ENCODE measurements at places on chromosomes 1 and 21.

- DNase-seq = no peak
Measured at GRCh38 chr1:61654067-61654466, 70.9 kb downstream of the TM2D1 start.

- no peak for DNase-seq
Measured at GRCh38 chr1:201184307-201185122, 6.1 kb upstream of the IGFN1 start.

DNA sequence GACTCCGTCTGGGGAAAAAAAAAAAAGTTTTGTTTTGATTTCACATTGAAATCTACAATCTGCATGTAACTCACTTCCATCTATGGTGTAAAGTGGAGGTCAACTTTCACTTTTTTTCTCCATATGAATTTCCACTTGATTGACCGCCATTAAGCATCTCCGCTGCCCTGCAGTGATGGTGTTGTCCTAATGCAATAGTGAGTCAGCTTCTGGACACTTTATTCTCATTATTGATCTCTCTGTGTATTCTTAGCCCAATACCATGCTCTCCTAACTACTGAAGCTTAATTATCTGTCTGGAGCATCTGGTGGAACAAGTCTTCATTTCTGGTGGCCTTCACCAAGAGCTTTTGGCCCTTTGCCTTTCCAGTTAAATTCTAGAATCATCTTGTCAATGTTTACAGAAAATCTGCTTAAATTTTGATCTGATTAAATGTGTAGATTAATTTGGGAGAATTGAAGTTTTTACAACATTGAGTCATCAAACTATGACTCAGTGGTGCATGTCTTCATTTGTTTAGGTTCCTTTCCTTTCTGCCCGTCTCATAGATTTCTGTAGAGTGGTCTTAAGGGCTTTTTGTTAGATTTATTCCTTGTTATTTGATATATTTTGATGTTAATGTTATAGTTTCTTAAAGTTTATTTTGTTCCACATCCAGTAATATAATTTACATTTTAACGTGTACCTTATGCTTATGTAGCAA is 181.5 kb downstream of the PRDM2 start:
- no peak for DNase-seq

DNA sequence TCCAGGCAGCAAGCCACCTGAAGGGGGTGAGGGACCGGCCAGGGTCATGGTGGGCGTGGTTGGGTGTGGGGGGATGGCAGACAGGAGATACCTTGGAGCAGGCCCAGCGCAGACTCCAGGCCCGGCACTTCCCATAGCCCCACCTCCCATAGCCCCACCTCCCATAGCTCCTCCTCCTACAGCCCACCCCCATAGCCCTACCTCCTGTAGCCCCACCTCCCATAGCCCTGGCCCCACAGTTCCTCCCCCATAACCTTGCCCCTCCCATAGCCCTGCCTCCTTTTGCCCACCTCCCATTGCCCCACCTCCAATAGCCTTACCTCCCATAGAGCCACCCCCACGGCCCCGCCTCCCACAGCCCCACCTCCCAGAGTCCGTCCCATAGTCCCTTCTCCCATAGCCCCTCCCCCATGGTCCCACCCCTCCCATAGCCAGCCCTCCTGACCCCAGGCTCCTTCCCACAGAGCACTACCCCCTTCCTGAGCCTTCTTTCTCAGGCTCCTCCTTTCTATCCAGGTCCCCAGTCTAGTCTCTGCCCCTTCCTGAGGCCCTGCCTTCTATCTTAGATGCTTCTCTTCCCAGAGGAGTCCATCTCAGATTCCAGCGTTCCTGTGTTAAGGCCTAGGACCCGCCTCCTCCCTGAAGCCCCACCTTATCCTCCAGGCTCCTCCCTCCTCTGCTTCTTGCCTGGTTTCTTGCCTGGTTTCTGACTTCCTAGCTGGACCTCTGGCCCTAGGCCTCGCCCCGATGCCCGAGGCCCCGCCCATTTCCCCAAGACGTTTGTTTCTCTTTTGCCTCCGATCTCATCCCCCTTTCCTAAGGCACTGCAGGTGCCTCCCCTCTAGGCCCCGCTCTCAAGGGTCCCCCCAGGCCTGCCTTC is 46.8 kb downstream of the PTPRU start:
- no peak for DNase-seq

- DNase-seq = no peak
Measured at GRCh38 chr1:185996211-185996610, 262.0 kb downstream of the HMCN1 start.

GRCh38 chr1:77143529-77144121 is 75.6 kb downstream of the PIGK start:
- no peak for DNase-seq

GRCh38 chr1:20491866-20492265 is 5.9 kb upstream of the CAMK2N1 start:
- no peak for DNase-seq

GRCh38 chr1:200888349-200888838 is 6.3 kb upstream of the INAVA start:
- DNase-seq = peak; percentile 72

GRCh38 chr1:31020007-31020790 is 45.3 kb downstream of the PUM1 start:
- DNase-seq = no peak

- no peak for DNase-seq
Measured at GRCh38 chr21:45207839-45208626, 79.7 kb downstream of the POFUT2 start.

GRCh38 chr1:233151861-233152260 is 143.7 kb downstream of the PCNX2 start:
- no peak for DNase-seq

DNA sequence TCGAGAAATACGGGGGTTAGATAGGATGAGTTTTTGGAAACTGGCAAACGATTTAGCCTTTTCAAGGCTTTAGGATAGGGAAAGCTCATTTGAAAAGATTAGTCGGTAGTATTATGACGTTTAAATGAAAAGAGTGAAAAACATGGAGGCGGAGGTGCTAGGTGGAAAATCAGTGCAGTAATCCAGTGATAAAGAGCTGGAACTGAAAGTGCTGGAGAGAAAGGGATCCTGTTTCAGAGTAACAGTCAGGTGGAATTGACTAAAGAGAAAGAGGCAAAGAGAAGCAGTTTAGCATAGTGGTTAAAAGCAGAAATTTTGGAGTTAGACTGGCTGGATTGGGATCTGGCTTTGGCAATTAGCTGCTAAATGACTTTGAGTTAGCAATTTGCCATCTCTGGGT is 945 bp downstream of the WDR3 start:
- DNase-seq = no peak

DNA sequence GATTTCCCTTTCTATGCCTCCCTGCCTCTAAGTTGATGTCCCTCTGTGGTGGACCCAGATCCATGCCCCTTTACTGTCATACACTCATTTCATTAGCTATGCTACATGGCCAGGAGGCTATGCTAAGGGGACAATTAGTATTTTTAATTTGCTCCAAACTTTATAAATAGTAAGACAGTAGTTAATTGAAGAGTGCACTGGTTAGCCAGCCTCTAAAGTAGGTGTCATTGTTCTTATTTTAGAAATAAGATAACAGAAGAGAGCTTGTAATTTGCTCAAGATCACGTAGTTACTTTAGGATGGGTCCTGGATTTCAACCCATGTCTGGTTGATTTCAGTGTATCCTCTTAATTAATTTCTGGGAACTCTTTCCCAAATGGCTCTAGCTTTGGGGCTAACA is 29.4 kb upstream of the GNG12 start:
- no peak for DNase-seq

GRCh38 chr1:222224636-222225315 is 323.1 kb downstream of the HHIPL2 start:
- no peak for DNase-seq

DNA sequence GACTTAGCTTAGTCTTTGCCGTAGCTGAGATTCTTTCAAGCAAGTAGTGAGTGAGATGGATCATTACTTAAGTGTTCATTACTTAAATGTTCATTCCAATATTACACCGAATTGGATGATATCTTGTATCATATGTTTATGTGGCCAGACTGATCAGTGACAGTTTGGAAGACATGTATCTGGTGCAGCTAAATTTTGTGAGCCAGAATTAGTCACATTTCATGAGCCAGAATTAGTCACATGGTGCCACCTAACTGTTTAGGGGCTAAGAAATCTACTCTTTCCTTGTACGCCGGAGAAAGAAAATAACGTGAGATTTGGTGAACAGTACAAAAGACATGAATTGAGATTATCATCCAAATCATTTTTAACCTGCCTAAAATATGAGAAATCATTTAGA is 355.6 kb downstream of the USP25 start:
- no peak for DNase-seq

GRCh38 chr1:164614316-164614715 is 55.3 kb downstream of the PBX1 start:
- DNase-seq = no peak

DNA sequence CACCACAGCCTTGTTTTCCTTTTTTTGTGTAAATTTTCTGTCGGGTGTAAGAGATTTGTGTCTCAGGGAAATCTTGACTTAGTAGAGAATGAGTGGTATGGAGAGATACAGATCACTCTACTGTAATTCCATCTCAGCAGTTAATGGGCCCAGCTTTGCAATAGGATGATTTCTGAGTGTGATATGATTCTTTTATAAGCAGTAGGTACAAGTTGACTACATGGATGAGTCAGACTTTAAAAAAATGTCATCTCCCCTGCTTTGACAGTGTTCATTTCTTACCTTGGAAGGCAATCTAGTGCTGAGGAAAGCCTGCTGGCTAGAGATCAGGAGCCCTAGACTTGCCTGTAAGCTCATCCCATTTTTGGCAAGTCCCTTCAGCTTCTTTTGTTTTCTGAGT is 261.9 kb downstream of the RYR2 start:
- no peak for DNase-seq

GRCh38 chr1:246350745-246351144 is 156.3 kb downstream of the SMYD3 start:
- DNase-seq = no peak

DNA sequence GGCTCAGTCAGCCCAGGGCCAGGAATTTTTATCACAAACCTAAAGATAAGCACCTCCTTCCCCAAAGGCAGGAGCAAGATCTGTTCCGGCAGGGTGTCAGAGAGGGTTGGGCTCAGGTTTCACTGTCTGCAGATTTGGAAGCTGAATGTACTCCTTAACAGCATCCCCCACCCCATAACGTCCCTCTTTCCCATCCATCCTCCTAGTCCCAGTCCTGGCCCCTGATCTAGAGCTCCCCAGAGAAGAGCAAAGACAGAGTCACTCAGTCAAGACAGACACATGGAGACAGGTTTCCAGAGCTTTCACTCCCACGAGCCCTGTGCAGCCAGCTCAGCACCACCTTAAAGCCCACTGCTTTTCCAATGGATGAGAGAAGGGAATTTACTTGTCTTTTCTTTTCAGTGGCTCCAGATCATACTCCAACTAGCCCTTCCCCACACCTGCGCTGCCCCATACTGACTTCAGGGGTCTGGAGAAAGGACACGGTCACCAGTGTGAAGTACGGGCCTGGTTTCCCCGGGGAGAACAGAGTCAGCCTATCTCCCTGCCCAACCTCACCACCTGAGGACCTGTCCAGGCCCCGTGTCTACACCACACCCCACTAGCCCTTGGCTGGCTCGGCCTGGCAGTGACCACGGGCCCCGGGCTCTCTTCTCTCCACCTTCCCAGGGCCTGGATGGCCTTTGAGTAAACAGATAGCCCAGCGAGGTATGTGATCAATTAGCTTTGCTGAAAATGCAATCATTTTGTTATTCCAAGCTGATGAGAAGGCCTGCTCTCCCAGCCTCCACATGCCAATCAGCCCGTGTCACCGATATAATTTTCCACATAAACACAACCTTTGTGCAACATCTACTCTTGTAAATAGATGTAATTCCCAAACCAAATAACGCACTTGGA is 249.1 kb downstream of the FOXD2 start:
- DNase-seq = no peak

DNA sequence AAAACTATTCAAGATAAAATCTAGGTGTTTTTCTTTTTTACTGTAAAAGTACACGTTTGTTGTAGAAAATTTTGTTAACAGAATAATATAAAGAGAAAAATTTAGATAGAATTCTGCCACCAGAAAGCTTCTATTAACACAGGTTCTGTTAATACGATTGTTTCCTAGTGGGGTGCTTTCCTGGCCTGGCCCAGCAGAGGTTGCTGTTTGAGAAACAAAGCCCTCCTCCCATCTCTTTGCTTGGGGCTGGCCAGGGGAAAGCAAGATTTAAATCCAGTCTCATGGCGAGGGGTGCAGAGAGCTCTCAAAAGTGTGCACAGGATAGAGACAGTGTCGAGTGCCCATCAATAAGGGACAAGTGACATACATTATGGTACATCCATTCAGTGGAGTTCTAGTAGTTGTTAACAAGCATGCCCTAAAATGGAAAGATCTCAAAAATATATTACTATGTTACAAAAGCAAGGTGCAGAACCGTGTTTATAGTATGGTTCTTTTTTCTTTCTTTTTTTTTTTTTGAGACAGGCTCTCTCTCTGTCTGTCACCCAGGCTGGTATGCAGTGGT is 14.6 kb upstream of the ACBD3 start:
- DNase-seq = no peak

DNA sequence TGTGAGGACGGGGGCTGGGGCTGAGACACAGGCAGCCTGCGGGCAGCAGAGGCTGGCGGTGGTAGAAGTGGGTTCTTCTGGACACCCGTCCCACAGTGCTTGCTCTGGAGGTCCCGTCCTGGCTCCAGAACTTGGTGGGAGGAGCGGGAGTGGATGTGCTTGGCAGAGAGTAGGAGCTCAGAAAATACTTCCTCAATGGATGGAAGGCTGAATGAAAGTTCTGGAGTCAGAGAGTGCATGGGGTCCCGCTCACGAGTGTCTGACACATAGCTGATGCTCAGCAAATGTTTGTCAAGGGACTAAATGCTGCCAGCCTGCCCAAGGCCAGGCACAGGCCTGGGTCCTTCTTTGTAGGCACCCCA is 13.4 kb upstream of the NES start:
- DNase-seq = no peak

- DNase-seq = no peak
Measured at GRCh38 chr1:200951016-200951415, 56.3 kb downstream of the INAVA start.

GRCh38 chr1:8736927-8737326 is 80.5 kb downstream of the RERE start:
- no peak for DNase-seq

GRCh38 chr1:81878538-81878937 is 77.8 kb downstream of the ADGRL2 start:
- DNase-seq = no peak

All from effector memory CD8-positive, alpha-beta T cell (primary cell).